Sciatic nerve (tissue), 2 donors: ENCODE measurements at places on chromosomes 6 and 20. TPM values are rescaled to one million over a fixed set of nuclear protein-coding genes. Genes with fewer than 3 reads are reported as not detected.

DNA sequence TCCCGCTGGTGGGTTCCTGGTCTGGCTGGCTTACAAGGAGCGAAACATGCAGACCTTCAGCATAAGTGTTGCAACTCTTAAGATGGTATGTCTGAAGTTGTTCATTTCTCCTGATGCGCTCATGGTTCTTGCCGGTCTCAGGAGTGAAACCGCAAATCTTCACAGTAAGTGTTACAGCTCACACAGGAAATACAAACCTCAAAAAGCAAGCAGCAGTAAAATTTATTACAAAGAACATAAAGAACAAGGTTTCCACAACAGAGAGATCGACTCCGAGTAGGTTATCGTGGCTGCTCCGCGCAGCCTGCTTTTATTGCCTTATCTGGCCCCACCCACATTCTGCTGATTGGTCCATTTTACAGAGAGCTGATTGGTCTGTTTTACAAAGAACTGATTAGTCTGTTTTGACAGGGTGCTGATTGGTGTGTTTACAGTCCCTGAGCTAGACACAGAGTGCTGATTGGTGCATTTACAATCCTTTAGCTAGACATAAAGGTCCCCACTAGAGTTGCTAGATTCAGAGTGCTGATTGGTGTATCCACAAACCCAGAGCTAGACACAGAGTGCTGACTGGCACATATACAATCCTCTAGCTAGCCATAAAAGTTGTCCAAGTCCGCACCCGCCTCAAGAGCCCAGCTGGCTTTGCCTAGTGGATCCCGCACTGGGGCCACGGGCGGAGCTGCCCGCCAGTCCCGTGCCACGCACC is 39.2 kb downstream of the TRIM27 start:
- DNase-seq: no peak

DNA sequence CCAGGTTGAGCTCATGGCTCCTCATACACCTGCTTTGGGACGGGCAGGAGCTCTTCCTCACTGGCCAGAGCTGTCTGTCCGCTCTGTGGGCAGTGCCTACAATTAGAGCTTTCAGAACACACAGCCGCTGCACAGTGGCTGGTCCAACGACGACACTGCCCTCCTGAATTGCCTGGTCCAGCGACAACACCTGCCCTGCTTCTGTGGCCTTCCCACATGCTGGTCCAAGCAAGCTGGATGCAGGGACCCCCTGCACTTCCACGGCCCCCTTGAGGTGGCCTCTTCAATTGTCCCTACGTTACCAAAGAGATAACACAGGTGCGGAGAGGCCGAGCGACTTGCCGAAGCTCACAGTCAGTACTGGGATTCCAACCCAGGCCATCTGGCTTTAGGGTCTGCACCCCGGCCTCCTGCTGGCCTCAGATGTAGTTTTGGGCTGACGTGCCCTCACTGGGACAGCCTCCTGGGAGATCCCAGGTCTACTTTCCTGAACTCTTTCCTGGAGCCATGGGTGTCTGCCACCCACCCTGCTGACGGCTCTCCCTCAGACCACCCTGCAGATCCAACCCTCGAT is 1.4 kb upstream of the CHRNA4 start:
- DNase-seq: no peak

DNA sequence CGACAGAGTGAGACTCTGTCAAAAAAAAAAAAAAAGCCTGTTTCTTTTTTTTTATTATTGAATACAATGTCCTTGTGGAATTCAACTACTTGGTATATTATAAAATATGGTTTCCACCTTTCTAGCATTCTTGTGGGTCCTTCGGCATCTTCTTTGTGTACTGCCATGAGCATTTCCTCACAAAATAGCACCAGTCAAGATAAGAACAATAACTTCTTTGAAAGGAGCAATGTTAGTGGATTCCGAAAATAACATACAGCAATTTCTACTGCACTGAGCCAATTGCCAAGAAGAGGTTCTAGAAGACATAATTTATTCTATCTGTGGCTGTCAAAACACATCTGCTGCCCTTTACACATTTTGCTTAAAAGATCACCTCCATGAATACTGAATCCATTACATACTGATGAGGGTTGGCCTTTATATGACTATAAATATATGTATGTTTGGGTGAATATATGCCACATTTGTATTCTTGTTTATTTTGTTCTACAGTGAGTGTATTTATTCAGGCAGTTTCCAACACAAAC is 19.1 kb upstream of the SPTLC3 start:
- DNase-seq: no peak

DNA sequence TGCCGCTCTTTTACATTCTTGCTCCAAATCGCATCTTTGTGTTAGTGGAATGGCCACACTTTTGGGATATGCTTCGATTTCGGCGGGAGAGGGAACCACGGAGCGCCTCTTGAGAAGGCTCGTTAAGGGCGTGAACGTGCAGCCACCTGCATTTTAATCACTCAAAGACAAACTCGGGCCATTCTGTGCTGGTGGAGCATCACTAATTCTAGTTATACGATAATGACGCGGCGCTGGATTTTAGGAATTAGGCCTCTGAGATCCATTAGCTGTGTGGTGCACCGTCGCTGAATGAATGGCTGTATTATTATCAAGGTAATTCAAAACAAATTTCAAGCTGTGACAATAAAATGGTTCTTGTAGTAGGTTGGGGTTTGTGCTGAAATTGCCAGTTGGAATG is 305.6 kb downstream of the CDH4 start:
- DNase-seq: no peak

DNA sequence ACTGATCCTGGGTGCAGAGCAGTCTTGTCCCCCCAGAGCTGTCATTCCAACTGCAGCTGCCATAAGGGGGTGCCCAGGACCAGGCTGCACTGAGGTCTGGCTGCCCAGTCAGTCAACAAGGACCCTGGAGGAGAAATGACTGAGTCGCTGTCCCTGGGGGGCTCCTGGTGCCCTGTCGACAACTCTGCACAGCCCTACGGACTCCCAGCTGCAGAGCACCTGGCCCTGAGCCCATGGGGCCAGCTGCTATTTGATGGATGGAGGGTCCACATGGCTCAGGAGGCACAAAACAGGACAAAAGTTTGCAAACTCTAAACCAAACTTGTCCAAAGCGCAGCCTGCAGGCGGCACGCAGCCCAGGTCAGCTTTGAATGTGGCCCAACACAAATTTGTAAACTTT is 46.3 kb upstream of the RPS6KA2 start:
- DNase-seq: no peak

GRCh38 chr6:24154121-24154520 is 28.1 kb downstream of the NRSN1 start:
- DNase-seq: no peak

The DLK2 gene
- total RNA-seq: 0.45 TPM
